ENCODE measurements at places on chromosomes 13 and 19.
A peak's percentile ranks its signal among the peaks of the same experiment; 100 is the strongest.

GRCh38 chr13:75855847-75856246, 219.7 kb downstream of the LMO7 start:
- no peak for DNase-seq

- no peak for DNase-seq
These were observed 135.6 kb downstream of the PAN3 start for GRCh38 chr13:28273919-28274318.

DNA sequence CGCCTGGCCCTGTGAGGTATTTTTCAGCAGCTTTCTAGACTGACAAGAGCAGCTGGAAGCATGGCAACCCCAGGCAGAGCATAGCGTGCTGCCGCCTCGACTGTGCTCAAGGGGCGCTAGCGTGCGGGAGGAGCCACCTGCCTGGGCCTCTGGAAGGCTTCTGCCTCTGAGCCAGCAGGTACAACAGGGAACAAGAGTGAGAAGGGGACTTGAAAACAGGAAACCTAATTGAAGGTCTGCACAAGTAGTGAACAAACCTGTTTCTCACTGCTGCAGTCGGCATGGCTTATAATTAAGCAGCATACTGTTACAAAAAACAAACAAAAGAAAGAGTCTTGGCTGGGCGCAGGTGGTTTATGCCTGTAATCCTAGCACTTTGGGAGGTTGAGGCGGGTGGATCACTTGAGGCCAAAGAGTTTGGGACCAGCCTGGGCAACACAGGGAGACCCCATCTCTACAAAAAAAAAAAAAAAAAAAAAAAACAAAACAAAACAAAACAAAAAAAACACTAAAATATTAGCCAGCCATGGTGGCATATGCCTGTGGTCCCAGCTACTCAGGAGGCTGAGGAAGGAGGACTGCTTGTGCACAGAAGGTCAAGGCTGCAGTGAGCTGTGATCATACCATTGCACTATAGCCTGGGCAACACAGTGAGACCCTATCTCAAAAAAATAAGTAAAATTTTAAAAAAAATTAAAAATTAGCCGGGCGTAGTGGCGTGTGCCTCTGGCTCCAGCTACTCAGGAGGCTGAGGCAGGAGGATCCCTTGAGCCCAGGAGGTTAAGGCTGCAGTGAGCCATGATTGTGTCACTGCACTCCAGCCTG, 12.6 kb upstream of the GARRE1 start:
- DNase-seq = no peak

GRCh38 chr19:16342002-16342715, 17.5 kb downstream of the KLF2 start:
- DNase-seq = peak; percentile 62

GRCh38 chr13:31018511-31018910, 86.1 kb downstream of the TEX26 start:
- no peak for DNase-seq

- DNase-seq = no peak
These were observed 947 bp downstream of the ATP4B start for GRCh38 chr13:113656831-113657671.

DNA sequence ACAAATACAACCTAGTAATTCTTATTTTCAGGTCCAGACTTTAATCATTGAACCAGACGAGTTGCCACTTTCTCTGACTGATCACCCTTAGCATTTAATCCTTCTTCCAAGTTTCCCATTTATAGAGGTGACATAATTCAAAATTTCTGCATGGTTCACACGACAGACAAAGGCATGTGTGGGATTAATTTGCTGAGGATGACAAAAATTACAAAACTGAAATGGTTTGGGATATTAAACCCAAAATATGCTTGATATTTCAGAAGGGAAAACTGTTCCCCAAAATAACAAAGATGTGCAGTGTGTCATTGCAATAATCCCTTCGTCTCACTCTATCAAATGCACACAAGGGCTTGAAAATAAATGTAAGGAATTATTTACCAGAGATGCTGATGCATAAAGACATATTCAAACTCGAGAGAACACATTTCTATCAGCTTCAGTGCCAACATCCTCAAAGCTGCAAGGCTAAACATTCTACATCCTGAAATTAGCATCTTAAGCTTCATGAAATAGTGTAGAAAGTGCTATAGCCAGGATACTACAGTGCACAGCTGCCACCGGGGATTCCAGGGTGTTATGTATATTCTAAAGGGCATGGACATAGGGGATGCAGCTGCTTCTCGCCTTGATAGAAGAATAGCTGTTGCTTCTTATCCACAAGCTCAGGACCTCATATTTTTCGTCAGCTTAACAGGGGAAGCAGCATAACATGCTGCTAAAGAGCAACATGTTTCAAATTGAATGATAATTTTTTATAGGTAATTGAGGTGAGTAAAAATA, 198.7 kb upstream of the SLITRK1 start:
- no peak for DNase-seq

DNA sequence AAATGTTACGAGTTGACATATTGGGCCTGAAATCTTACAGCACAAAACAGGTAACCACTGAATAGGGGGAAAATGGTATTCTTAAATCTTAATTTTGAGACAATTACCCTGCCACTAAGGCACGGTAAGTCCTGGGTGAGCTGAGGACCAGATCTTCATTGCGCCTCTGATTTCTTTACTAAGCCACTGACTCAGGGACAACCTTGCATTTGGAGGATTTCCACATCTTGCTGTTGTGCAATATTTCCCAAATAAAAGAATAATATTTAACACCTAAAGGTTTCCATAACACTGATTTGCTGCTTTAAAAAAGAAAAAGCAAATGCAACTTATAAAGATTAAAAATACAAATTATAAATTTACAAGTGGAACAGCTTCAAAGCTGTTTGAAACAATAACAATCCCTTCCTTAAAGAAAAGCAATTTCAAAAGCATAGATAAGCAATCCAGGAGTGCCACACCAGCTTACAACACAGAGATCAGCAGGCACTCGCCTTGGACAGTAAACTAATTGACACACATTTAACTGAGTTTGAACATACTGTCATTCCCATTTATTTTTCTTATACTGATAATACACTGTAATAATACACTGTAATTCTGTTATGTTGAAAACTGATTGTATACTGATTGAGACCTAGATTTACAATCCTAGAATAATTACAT, 79.6 kb upstream of the DOCK9 start:
- peak; percentile 64 for DNase-seq

- peak; percentile 80 for DNase-seq
These were observed 22.6 kb downstream of the FBXL12 start for GRCh38 chr19:9796113-9796773.

DNA sequence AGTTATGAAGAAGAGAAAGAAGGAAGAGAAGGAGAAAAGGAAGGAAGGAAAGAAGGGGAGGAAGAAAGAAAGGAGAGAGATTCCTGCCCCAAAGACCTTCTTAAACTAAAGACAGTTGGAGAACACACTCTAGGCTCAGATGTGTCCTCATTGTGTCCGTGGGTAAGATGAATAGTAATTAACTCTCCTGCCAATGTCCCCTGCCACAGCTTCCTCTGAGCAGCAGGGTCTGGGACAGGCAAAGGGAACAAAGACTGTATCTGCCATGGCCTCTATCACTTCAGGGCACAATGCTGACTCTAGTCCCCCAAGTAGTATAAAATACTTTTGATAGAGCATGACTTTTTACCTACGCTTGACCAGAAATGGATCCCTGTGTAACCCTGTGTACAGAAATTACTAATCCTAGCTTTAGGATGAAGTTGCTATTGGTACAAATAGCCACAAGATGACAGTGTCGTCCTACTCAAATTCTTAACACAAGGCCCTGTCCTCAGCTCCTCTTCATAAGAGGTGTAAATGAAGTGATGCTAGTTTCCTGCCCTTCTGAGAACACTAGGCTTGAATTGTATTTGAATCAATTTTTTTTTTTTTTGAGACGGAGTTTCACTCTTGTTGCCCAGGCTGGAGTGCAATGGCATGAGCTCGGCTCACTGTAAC, 186.2 kb upstream of the GPR12 start:
- peak; percentile 39 for DNase-seq

GRCh38 chr19:49701271-49701786, 10.4 kb downstream of the CPT1C start:
- DNase-seq = no peak

- no peak for DNase-seq
These were observed 7.3 kb downstream of the METTL21C start for GRCh38 chr13:102687520-102687919.

DNA sequence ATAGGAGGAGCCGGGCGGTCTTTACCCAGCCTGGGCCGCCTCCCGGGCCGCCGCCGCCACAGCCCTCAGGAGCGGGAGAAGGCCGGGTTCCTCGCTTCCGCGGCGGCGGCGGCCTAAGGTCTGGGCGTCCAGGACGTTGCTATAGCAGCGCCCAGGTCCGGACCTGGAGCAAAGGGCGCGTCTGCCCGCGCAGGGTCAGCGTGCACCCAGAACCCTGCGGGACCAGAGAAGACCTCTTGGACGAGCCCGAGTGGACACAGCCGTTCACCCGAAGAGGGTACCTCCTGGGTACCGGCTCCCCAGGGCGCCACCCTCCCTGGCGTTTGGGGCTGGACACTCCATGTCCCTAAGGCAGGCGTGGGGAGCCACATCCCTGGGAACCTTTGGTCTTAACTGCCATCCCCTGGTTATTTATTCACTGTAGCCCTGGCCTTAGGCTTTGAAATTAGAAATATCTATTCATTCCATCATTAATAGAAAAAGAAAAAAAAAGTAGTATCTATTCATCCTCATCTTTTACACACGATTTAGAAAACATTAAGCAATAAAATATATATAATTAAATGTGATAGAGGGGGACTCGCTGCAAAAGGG, 2.4 kb downstream of the DZIP1 start:
- no peak for DNase-seq

- DNase-seq = no peak
These were observed 19.7 kb upstream of the SYCN start for GRCh38 chr19:39223703-39224279.

- DNase-seq = peak; percentile 48
These were observed at the start of gene ZNF296 for GRCh38 chr19:45076029-45076850. ZNF296 (minus strand) TSS chr19:45076478; CDS start chr19:45076373, 105 bp downstream.

- no peak for DNase-seq
These were observed 825.6 kb downstream of the SLITRK6 start for GRCh38 chr13:84973661-84974060.

GRCh38 chr13:52164989-52165388, 5.6 kb upstream of the NEK3 start:
- DNase-seq = no peak

- DNase-seq = no peak
These were observed 251.6 kb upstream of the GPC6 start for GRCh38 chr13:92974905-92975429.

GRCh38 chr19:7516333-7516732, 430 bp downstream of the ZNF358 start:
- DNase-seq = no peak

DNA sequence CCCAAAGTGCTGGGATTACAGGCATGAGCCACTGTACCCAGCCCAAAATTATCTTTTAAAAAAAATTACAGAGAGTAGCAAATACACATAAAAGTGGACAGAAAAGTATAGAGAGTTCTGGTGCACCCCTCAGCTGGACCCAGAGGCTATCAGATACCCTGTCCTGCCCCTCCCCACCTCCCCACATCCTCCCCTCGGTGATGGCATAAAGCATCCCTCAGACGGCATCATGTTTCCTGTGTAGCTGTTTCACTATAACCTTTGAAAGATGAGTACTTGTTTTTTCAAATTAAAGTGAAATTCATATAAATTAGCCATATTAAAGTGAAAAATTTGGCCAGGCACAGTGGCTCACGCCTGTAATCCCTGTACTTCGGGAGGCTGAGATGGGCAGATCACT, 20.1 kb downstream of the SLC27A1 start:
- no peak for DNase-seq

GRCh38 chr13:23159205-23159759, 21.5 kb upstream of the SGCG start:
- DNase-seq = no peak

DNA sequence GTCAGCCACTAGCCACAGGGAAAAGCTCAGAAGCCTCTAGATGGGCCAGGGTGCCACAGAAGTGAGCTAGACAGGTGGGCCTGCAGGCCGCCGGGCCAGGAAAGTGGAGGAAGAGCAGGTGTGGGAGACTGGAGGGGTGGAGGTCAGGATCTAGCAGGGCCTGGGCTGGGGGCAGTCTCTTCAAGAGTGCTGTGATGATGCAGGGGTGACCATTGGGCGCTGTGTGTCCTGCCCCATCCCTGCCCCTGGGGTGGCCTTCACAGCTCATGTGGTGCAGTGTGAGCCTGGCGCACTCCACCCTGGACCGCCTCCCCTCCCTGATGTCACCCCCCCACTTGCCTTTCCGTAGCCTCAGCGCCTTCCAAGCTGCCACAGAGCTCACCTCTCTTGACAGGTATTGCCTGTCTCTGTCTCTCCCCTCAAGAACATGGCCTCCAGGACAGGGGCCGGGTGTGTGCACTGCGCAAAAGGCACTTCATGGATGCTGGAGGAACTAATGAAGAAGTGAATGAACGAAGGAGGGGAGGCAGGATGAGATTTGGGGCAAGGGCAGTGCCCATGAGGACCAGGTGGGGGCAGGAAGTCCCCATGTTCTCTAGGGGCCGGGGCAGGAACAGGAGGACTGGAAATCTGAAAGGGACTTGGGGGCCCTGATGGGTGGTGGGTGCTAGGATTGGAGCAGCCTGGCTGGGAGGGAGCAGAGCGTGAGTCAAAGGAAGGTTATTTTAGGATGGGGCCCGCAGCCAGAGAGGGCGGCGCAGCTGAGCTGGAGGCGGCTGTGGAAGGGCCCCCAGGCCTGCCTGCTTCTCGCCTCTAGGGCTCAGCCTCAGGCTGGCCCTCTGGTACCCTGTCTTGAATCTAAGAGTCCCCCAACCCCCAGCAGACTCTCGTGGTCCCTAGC, 6.6 kb downstream of the SSBP4 start:
- DNase-seq = peak; percentile 53

- DNase-seq = no peak
These were observed 181.9 kb downstream of the STK24 start for GRCh38 chr13:98394820-98395510.

DNA sequence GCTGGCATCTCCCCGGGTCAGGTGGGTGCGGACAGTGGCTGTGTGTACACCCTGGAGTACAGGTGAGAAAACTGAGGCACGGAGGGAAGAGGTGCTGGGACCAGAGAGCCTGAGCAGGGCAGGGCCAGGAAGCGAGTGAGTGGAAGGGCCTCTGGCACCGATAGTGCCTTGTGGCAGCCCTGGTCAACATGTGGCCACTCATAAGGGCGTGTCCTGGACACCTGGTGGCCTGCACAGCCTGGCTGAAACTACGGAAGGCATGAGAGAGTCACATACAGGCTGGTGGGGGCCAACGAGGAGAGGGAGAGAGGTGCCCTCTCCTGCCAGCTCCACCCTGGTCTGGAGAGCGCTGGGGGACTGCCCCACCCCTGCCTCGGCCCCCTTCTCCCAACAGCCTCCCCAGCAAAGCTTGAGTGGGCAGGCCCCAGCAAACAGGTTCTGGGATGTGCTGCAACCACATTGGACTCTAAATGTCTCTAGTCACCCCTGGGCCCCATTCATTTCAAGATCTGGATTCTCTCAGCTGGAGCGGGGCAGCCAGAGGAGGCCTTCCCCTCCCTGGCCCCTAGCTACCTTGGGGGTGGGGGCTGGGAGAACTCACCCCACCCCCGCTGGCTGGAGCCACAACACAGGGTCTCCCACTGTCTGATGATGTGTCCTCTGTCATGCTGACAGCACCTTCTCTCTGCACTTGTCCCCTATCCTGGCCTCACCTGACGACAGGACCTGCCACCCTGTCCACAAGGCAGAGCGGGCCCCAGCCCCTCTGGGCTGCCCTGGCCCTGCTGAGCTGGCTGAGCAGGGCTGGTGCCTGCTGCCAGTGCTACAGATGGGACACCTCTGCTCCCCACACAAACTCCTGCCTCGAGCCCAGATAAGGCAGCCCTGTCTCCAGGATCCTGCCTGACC, 5.8 kb downstream of the CBARP start:
- no peak for DNase-seq

GRCh38 chr19:38045554-38046253, 138.7 kb downstream of the SIPA1L3 start:
- DNase-seq = no peak
